Chondrocyte (in vitro differentiated cells): ENCODE measurements at places on chromosomes 2 and 18.

- no peak for DNase-seq
These were observed 91.4 kb upstream of the AQP4 start for GRCh38 chr18:26956863-26957262.

GRCh38 chr2:148607566-148607965 lies 37.0 kb upstream of the EPC2 start:
- no peak for DNase-seq

DNA sequence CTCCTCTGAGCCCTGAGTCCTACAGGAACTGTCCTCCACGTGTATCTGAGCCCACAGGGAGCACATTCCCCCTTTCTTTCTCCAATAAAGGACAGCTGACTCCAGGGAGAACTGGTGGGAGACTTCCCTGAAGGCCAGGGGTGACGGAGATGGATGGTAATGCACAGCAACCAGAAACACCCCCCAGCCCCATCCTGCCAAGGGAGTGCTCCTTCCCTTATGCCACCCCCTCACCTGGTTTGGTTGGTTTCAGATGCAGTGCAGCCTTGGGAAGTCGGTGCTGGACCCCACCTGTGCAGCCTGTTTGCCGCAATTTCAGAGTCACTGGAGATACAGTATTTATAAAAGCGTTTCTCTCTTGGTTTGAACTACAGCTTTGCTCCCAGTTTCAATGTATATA lies 24.0 kb downstream of the GPR55 start:
- DNase-seq: no peak

- no peak for DNase-seq
These were observed 212.8 kb upstream of the SOX11 start for GRCh38 chr2:5479265-5479928.

GRCh38 chr2:109694190-109694589 lies 80.0 kb downstream of the SOWAHC start:
- DNase-seq: no peak

GRCh38 chr2:136990316-136990715 lies 225.0 kb downstream of the THSD7B start:
- DNase-seq: no peak

DNA sequence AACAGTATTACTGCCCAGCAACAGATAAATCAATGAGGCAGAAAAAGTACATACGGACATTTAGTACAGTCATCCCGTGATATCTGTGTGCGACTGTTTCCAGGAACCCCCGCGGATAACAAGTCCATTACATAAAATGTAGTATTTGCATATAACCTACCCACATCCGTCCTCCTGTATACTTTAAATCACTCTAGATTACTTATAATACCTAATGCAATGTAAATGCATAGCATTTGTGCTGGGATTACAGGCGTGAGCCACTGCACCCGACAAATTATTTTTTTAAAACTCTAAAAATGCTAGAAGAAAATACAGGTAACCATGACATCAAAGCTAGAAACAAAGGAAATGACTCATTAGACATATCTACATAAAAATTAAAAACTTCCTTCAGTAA lies 91.6 kb downstream of the FAM161A start:
- DNase-seq: no peak

DNA sequence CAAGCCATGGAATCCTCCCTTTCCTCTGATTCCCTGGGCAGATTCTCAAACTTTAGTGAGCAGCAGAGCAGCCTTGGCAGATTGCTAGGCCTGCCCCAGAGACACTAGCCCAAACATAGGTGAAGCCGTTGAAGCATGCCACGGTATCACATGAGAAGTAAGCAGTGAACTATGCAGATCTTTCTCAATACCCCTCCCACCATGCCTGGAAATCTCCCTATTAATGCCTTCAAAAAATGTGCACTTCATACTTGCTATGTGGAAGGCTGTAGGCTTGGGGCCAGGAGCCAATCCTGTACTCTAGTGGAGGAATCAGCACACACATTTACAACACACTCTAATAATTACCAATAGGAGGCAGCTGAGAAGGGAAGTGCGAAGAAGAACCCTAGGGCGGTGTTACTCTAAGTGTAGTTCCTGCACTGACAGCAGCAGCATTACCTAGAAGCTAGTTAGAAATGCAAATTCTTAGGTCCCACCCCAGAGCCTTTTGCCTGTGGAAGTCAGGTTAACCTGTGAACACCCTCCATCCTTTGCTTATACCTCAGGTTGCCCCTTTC lies 305.1 kb upstream of the SPRED2 start:
- no peak for DNase-seq
